ENCODE measurements at places on chromosomes 1 and 21. TPM values are rescaled to one million over a fixed set of nuclear protein-coding genes. Genes with fewer than 3 reads are reported as not detected.
A peak's percentile ranks its signal among the peaks of the same experiment; 100 is the strongest.

- no peak for DNase-seq
Observed at GRCh38 chr1:205189131-205189530, 22.4 kb downstream of the DSTYK start.

GRCh38 chr1:242199776-242200458 lies 201.0 kb upstream of the MAP1LC3C start:
- no peak for DNase-seq

DNA sequence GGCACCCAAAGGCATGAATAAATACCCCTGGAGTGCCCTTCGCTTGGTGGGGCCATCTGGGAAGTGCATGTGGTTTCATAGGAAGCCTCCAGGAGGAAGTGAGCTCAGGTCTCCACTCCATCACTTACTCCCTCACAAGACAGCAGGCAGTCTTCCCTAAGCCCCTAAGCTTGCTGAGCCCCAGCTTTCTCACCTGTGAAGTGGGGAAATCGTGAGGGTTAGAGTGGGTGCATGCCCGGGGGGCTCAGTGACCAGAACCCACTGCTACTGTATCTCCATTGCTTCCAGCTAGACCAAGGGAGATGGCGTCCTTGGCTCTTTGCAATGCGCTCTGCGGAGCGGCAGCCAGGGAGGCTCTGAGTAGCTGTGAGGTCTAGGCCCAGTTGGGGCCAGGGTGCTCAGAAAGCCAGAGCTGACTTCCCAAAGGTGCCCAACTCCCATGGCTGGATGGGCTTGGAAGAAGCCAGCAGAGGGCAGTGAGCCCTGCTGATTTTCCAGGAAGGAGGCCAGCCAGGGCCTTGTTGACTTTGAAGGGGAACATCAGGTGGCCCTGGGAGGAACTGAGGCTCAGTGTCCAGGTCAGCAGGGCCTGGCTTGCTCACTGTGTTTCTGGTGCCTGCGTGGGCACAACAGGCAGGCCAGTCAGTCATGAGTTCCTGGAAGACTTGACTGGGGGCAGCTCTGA lies 27.3 kb downstream of the CDCP2 start:
- DNase-seq: peak; percentile 70

DNA sequence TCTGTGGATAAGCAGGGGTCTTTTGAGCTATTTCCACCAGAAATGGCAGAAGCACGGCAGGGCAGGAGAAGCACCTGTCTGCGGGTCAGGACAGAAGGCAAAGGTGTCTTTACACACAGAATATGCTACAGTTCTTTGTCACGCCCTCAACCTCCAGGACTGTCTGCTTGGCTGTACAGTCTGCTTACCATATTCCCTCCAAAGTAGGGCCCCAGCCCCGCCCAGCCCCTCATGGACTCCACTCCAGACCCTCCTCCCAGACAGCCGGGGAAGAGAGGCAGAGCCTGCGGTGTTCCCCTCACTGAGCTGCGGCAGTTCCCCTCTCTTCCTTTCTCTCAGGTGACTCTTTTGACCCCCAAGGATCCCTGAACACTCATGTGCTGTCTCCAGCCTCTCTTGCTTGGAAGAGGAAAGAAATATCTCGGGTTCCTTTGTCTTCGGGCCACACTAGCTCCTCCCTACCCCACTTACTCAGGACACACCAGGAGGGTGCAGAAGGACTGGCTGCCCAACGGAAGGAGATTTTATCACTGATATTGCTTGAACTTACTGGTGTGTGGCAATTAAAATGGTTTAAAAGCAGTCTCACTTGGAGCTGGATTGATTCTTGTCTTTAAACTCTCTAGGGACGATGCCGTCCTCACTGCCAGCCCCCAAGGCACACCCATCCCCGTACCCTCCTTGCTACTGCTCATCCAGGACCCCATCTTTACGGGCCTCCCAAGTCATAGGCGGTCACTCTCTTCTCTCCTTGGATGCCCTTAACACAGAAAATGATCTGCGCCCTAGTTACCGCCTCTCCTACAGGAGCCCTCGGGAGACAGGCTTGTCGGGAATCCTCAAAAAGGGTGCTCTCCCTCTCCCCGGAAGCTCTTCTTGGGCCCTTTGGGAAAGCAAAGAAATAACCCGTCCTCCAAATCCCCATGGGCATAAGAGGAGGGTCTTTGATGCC lies 169.7 kb downstream of the TOMM20 start:
- DNase-seq: no peak

The DNASE2B gene
- total RNA-seq: not detected

GRCh38 chr1:42137766-42138165 lies 15.4 kb upstream of the GUCA2B start:
- DNase-seq: no peak

- no peak for DNase-seq
Observed at GRCh38 chr1:154849645-154850131, 20.4 kb downstream of the KCNN3 start.

DNA sequence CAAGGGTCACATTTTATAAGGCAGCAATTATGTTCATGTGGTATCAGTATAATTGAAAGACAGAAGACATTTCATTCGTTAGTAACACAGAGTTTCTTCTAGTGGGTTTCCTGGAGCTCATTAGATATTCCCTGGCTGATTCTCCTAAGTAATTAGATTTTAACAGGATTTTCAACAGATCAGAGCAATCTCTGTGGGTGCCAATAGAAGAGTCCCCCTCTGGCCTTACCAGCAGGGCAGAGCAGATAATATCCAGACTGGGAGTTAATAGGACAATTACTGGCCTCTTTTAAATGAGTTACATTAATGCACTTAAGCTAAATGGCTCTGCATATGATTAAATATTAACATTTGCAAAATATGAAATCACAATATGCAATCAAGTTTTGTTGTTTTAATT lies 74.2 kb upstream of the FOXD3 start:
- DNase-seq: no peak

DNA sequence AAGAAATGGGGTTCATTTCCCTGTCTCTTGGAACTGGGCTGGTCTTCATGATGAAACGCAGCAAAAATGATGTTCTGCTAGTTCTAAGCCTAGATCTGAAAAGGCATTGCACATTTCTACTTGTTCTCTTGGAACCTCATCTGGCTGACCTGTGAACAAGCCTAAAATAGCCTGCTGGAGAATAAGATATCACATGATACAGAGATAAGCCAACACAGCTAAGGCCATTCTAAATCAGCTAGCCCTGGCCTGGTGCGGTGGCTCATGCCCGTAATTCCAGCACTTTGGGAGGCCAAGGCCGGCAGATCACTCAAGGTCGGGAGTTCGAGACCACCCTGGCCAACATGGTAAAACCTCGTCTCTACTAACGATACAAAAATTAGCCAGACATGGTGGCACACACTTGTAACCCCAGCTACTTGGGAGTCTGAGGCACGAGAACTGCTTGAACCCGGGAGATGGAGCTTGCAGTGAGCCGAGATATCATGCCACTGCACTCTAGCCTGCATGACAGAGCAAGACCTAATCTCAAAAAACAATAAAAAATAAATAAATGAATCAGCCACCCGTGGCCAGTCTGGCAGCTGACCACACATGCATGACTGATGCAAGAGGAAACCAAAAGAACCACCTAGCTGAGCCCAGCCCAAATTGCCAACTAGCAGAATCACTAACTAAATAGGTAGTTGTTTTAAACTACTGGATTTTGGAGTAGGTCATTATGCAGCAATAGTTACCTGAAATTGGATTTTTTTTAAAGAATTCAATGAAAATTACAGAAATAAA lies 18.0 kb downstream of the CD244 start:
- no peak for DNase-seq

DNA sequence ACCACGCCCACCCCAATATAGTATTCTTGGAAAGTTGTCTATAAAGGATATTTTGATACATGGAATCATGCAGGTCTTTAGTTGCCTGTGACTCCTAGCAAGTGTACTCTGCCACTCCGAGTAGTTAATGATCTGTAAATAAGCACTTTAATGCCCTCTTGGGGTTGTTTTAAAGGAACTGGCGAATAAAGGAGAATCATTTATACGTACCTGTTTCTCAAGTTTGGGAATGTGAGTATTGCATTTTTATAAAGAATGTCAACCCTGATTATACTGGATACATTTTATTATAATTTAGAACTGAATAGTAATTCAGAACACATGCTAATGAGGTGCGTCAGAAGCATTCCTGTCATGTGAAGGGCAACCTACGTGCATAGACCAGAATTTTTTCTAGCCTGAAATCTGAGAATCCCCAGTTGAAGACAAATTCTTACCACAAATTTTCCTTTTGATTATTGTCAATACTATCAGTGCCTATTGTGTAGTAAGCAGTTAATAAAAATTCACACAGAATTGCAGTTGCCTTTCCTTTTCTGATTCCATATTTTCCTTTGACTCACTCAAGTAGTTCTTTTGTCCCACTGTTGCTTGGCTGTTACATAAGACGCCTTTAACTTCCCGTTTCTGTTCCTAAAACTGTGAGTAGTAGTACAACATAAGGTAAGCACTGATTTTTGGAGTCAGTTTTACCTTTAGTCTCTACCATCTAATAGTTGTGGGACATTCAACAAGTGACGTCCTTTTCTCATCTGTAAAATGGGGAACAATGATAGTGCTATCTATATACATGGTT lies 5.1 kb downstream of the AHCYL1 start:
- DNase-seq: no peak

- DNase-seq: peak; percentile 67
Observed at GRCh38 chr1:33255347-33256220, 708 bp upstream of the ZNF362 start.

The MYOM3 gene
- not detected for total RNA-seq

DNA sequence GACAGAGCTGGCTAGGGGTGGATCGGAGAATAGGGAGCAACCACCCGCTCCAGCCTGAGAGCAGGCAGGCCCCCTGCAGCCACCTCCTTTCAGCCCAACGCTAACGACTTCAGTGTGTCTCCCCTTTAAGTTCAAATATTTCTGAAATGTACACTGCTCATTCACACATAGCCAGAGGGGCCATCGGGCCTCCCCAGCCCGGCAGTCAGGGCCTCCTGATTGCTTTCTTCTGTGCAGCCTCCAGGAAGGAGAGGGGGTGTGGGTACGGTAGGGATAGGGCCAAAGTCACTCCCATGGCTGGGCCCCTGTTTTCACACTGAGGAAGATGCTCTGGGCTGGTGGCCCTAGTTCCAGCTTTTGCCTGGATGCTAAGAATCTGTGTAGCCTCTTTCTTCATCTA lies 64.8 kb downstream of the EPHB2 start:
- no peak for DNase-seq

GRCh38 chr1:61606448-61607312 lies 118.3 kb downstream of the TM2D1 start:
- peak; percentile 52 for DNase-seq

- DNase-seq: no peak
Observed at GRCh38 chr1:169266133-169266532, 101.5 kb downstream of the NME7 start.

DNA sequence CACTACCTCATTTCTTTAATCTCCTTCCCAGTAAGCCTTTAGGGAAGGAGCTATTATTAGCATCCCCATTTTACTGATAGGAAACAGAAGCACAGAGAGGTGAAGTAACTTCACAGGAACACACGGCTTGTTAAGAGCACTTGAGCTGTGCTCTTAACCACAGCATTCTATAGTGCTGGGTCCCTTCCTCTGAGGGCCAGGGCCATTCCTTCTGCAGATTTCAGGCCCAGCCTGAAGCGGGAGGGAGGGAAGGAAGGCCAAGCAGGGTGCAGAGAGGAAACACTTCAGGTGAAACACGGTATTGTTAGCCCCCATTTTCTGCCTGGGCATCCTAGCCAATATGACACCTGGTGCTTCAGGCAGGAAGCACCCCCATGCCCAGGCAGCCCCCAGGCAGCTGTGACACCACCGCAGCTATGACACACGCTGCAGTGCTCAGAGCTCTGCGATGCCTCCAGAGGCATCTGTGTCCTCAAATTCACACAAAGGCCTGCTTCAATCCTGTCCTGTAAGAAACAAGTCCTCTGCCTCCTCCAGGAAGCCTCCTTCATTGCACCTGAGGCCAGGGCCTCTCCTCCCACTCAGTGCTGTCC lies 4.5 kb upstream of the EXTL1 start:
- DNase-seq: no peak

DNA sequence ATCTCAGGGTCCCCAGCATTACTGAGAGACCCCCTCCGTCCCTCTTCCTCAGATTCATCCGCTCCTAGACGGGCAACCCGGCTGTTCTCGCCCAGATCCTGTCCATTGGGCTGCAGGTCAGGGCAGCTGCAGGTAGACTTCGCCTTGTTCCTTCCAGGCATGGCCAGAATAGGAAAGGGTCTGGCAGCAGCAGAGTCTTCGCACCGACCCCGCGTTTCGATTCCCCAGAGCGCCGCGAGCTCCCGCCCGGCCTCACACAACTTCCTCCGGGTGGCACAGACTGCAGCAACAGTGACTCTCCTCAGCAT lies 265 bp downstream of the NRDC start:
- DNase-seq: no peak

The TNFSF4 gene
- 2.7 TPM for total RNA-seq

DNA sequence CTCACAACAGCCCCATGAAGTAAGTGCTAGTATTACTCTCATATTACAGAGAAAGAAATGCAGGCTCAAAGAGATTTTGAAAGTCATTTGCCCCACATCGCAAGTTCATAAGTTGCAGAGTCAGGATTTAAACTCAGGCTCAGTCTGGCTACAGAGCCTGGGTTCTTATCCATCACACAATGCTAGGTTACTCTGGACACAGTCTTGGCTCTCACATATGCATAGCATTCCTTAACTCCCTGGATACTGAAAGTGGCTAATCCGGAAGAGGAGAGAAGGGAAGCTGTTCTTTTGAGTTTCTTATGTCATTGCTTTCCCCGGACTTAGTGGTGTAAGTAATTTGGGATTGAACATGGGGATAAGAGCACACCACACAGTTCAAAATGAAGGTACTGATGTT lies 357.4 kb upstream of the PLXNA2 start:
- DNase-seq: no peak

The KRTAP21-2 gene
- total RNA-seq: not detected

DNA sequence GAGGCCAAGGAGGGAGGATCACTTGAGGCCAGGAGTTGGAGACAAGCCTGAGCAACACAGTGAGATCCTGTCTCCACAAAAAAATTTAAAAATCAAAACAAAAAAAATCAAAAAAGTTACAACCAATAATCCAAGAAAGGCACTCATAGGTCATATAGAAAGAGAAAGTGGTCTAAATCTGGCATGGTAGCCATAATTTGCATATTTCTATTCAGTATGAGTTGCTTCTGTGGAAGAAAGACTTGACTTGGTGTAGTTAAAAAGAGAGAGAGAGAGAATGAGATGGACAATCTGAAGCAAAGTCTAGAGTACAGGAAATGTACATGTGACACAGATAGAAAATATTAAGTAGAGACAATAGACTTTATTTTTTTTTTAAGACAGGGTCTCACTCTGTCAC lies 22.5 kb downstream of the JMJD4 start:
- DNase-seq: no peak
